ENCODE measurements at places on chromosomes 16 and 17.
A peak's percentile ranks its signal among the peaks of the same experiment; 100 is the strongest.

DNA sequence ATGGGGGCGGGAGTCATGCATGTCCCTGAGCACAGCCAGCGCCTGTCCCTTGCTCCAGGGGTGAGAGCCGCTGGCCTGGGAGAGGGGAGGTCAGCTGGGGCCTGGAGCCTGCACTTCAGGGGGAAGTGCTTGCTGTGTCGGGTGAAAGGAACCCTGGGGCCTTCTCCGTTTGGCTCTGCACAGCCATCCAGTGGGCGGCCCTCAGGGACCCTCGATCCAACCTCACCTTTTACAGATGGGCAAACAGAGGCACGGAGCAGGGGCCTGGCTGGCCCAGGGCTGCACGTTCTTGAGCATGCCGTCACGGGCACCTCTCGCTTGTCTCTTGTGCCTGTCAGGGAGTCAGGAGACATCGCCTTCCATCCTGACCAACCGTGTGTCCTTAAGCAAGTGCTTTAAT lies 1.8 kb downstream of the SNX20 start:
- peaks cover 75% of the 10 kb centered on the region for H3K4me1 ChIP-seq
- H3K27ac ChIP-seq = peak overlapping the region; percentile 74
- no peak for DNase-seq
- peak overlapping the region; percentile 89 for H3K4me3 ChIP-seq
- H3K27me3 ChIP-seq = no peaks in the 10 kb centered on the region
- peaks cover 36% of the 10 kb centered on the region for H3K36me3 ChIP-seq

DNA sequence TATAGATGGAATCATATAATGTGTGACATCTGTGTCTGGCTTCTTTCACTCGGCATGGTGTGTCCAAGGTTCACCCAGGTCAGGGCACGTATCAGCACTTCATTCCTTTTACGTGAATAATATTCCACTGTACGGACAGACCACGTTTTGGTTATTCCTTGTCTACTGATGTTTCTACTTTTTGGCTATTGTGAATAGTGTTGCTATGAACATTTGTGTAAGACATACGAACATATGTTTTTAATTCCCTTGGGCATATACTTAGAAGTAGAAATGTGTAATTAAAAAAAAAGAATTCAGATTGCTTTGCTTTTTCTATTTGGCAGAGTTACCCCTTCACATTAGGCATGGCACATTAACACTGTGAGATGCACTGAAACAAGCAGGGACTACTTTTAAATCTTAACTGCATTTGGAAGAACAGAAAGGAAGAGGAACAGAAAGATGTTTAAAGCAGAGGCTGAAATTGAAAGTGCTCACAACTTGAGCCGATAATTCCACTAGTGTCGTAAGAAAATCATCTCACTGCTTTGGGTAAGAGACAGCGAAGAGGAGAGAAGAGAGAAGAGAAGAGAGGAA lies 105.3 kb downstream of the VPS53 start:
- H3K4me3 ChIP-seq = no peak overlapping the region
- no peaks in the 10 kb centered on the region for H3K4me1 ChIP-seq
- no peaks in the 10 kb centered on the region for H3K27me3 ChIP-seq
- H3K36me3 ChIP-seq = no peaks in the 10 kb centered on the region
- H3K27ac ChIP-seq = no peak overlapping the region
- no peak for DNase-seq

- no peak overlapping the region for H3K27ac ChIP-seq
- no peaks in the 10 kb centered on the region for H3K36me3 ChIP-seq
- H3K27me3 ChIP-seq = no peaks in the 10 kb centered on the region
- no peak for DNase-seq
Measured at GRCh38 chr16:1344499-1344898, 7.2 kb downstream of the TSR3 start.

GRCh38 chr17:15909481-15909991 lies 35.4 kb upstream of the ADORA2B start:
- H3K36me3 ChIP-seq = no peaks in the 10 kb centered on the region
- no peak overlapping the region for H3K27ac ChIP-seq
- no peak overlapping the region for H3K4me3 ChIP-seq
- H3K27me3 ChIP-seq = no peaks in the 10 kb centered on the region
- no peak for DNase-seq
- no peaks in the 10 kb centered on the region for H3K4me1 ChIP-seq

GRCh38 chr17:52030052-52030451 lies 128.5 kb downstream of the CA10 start:
- H3K27me3 ChIP-seq = no peaks in the 10 kb centered on the region
- H3K4me3 ChIP-seq = no peak overlapping the region
- DNase-seq = no peak
- no peak overlapping the region for H3K27ac ChIP-seq
- H3K4me1 ChIP-seq = no peaks in the 10 kb centered on the region

GRCh38 chr16:29806641-29807425 lies 504 bp downstream of the MAZ start:
- DNase-seq = peak; percentile 70
- H3K4me1 ChIP-seq = peaks cover 44% of the 10 kb centered on the region
- peak overlapping the region; percentile 79 for H3K27ac ChIP-seq
- H3K36me3 ChIP-seq = peaks cover 5% of the 10 kb centered on the region
- H3K4me3 ChIP-seq = peak overlapping the region; percentile 71

DNA sequence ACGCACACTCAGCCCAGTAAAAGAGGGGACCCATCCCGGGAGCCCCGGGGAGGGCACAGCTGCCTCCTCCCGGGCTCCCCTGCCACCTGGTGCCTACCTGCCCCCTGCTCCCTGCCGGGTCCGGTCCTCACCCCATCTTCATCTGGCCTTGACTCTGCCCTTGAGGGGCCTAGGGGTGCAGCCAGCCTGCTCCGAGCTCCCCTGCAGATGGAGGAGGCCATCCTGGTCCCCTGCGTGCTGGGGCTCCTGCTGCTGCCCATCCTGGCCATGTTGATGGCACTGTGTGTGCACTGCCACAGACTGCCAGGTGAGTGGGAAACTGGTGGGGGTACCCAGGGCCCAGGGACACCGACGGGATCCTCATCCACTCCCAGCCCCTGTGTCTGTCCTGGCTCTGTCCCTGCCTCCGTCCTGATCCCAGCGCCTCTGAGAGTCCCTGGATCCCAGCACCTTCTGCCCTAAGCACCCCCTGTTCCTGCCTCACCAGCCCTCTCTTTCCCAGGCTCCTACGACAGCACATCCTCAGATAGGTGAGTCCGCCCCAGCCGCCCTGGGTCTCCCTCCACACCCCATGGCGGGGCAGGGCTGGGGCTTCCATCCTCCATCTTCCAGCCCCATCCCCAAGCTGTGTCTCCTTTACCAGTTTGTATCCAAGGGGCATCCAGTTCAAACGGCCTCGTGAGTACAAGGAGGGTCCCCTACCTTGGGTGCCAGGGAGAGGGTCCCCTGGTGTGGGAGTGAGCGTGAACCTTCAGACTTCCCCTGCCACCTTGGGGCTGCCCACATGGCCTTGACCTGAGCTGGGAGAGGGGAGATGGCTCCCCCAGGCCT lies 574 bp downstream of the LAT start:
- H3K27ac ChIP-seq = peak overlapping the region; percentile 72
- peaks cover 34% of the 10 kb centered on the region for H3K36me3 ChIP-seq
- no peaks in the 10 kb centered on the region for H3K27me3 ChIP-seq
- DNase-seq = no peak

DNA sequence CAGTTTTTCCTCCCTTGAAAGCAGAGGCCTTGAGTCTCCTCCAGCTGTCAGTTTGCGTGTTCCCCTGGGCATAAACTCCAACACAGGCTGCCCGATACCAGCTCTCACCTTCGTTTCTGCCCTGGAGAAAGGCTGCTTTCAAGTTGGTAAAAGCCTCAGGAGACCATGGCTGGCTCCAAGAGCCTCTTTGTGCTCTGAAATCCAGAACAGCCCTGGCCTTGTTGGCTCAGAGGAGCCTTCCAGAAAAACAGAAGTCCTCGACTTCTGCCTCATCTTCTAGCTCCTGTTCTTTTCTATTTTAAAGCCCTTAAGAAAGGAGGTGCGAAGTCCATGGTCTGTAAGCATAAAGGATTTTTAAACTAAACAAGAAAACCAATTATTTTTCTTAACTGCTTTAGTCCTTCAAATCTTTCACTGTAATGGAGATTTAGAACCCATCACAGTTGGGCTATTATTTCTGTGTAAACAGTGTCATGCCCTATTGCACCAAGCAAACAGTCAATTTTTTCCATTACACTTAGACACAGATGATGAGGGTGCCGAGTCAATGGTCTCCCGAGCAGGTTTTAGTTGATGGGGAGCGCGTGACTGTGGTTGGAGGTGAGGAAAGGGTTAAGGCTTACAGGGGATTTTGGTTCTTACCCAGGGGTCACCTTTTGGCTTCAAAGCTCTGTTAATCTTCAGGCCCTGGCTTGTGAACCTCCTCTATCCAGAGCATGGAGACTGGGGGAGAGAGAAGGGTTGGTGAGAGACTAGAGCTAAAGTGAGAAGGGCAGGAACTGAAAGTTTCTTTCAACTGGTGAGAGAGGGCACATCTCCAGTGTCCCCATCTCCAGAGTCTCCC lies 212.8 kb downstream of the MSI2 start:
- no peaks in the 10 kb centered on the region for H3K4me1 ChIP-seq
- no peaks in the 10 kb centered on the region for H3K36me3 ChIP-seq
- no peaks in the 10 kb centered on the region for H3K27me3 ChIP-seq
- H3K4me3 ChIP-seq = no peak overlapping the region
- DNase-seq = no peak

DNA sequence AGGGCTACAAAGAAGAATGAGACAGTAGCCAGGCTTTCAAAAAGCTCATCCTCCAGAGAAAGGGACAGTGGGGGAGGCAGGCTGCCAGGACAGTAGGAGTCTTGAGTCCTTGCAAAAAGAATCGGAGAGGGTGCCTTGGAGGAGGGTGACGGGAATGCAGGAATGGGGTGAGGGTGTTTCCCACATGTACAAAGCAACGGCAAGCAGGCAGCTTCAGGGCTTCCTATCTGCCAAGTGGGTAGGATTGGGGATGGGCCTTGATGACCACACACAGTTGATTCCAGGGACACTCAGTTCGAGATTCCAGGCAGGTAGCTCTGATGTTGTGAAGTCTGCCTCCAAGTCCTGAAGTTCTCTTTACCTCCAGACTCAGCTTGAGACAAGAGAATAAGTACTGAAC lies 54.4 kb downstream of the C17orf67 start:
- peak overlapping the region; percentile 78 for H3K4me3 ChIP-seq
- H3K4me1 ChIP-seq = peaks cover 15% of the 10 kb centered on the region
- DNase-seq = no peak
- no peaks in the 10 kb centered on the region for H3K36me3 ChIP-seq
- H3K27ac ChIP-seq = no peak overlapping the region

DNA sequence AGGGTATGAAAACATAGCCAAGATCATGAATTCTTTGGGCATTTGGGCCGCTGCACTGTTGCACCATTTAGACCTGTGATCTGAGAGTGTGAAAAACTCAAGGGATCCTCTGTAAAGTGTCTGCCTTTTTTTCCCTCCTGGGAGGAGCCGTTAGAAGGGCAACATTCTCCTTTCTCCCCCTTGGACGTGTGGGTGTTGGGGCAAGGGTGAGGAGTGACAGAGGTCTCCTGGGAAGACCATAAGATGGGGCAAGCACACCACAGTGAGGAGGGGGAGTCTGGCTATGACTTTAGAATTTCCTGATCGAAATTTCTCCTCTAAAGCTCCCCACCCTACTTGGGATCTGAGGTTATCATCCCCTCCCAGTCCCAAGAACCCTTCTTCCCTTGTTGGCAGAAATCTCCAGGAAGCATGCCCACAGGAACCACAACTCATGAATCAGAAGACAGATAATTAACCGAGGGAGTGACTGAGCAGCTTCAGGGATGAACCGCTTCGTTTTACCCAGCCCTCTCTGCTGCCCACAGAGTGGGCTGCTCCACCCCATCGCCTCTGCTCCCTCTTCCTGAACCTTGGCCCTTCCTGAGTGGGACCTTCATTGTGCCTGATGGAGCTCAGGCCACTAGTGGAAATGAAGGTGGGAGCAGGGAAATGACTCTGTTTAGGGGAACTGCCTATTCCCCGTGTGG lies 4.2 kb downstream of the ITGB3 start:
- no peak overlapping the region for H3K27ac ChIP-seq
- no peak for DNase-seq
- peaks cover 7% of the 10 kb centered on the region for H3K27me3 ChIP-seq
- peaks cover 4% of the 10 kb centered on the region for H3K4me1 ChIP-seq

DNA sequence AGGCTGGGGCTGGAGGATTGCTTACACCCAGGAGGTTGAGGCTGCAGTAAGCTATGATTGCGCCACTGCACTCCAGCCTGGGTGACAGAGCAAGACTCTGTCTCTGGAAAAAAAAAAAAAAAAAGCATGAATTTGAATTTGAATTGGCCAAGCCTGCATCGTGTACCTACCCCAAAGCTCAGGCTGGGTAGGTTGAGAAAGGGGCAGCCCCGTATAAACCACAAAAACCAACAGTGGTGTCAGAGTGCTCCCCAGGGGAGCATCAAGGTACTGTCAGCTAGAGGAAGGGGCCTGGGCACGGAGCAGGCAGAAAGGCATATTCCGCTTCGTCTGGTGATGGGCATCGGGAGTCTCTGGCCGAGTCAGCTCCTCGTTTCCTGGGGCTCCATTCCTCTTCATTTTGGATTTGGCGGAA lies 40.9 kb downstream of the RAP1GAP2 start:
- H3K27me3 ChIP-seq = no peaks in the 10 kb centered on the region
- H3K36me3 ChIP-seq = no peaks in the 10 kb centered on the region
- no peak overlapping the region for H3K27ac ChIP-seq
- no peaks in the 10 kb centered on the region for H3K4me1 ChIP-seq

DNA sequence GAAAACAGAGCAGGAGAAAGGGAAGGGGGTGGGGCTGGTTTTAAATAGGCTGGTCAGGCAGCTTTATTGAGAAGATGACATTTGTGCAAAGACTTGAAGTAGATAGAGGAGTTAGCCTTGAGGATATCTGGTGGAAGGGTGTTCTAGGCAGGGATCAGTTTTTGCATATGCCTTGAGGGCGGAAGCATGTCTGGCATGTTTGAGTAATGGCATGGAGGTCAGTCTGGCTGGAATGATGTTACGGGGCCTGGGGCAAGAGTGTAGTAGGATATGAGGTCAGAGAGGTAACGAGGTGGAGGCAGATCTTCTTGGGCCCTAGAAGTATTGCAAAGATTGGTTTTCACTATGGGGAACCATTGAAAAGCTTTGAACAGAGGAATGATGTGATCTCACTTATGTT lies 4.8 kb downstream of the RABEP1 start:
- no peaks in the 10 kb centered on the region for H3K27me3 ChIP-seq
- DNase-seq = no peak
- H3K36me3 ChIP-seq = no peaks in the 10 kb centered on the region
- H3K27ac ChIP-seq = no peak overlapping the region
- H3K4me3 ChIP-seq = no peak overlapping the region
- peaks cover 34% of the 10 kb centered on the region for H3K4me1 ChIP-seq

- H3K27ac ChIP-seq = no peak overlapping the region
- no peak for DNase-seq
- H3K27me3 ChIP-seq = no peaks in the 10 kb centered on the region
Measured at GRCh38 chr17:55641676-55642081, 81.0 kb downstream of the TMEM100 start.

- peak within 1 kb of the TSS; percentile 50 for H3K4me3 ChIP-seq
- H3K27ac ChIP-seq = no peak within 1 kb of the TSS
- H3K4me1 ChIP-seq = peaks cover 25% of the 10 kb centered on the region
Measured at GRCh38 chr16:89171216-89172170, at the start of gene CDH15. Gene CDH15, plus strand, starts transcription at chr16:89171748. Its CDS starts 84 bp downstream, at chr16:89171832.

- no peaks in the 10 kb centered on the region for H3K36me3 ChIP-seq
Measured at GRCh38 chr16:47069841-47070584, 73.7 kb downstream of the NETO2 start.

- H3K27me3 ChIP-seq = no peaks in the 10 kb centered on the region
- H3K36me3 ChIP-seq = peaks cover 3% of the 10 kb centered on the region
- H3K4me1 ChIP-seq = peaks cover 37% of the 10 kb centered on the region
Measured at GRCh38 chr17:21215935-21216334, 2.0 kb upstream of the TMEM11 start.

- no peak overlapping the region for H3K27ac ChIP-seq
- H3K4me1 ChIP-seq = peaks cover 8% of the 10 kb centered on the region
- no peak overlapping the region for H3K4me3 ChIP-seq
- H3K36me3 ChIP-seq = no peaks in the 10 kb centered on the region
- H3K27me3 ChIP-seq = peaks cover 9% of the 10 kb centered on the region
Measured at GRCh38 chr17:80482058-80482318, 5.6 kb upstream of the NPTX1 start.

GRCh38 chr17:17153071-17153470 lies 53.1 kb downstream of the PLD6 start:
- H3K27ac ChIP-seq = no peak overlapping the region
- H3K27me3 ChIP-seq = no peaks in the 10 kb centered on the region
- peaks cover 36% of the 10 kb centered on the region for H3K36me3 ChIP-seq
- H3K4me1 ChIP-seq = peaks cover 26% of the 10 kb centered on the region

All from CD8-positive, alpha-beta memory T cell (primary cell).